Motor neuron (in vitro differentiated cells): ENCODE measurements at places on chromosomes 7 and 10.
A peak's percentile ranks its signal among the peaks of the same experiment; 100 is the strongest.

- no peak for ATAC-seq
Measured at GRCh38 chr7:38756521-38756920, 125.3 kb upstream of the AMPH start.

DNA sequence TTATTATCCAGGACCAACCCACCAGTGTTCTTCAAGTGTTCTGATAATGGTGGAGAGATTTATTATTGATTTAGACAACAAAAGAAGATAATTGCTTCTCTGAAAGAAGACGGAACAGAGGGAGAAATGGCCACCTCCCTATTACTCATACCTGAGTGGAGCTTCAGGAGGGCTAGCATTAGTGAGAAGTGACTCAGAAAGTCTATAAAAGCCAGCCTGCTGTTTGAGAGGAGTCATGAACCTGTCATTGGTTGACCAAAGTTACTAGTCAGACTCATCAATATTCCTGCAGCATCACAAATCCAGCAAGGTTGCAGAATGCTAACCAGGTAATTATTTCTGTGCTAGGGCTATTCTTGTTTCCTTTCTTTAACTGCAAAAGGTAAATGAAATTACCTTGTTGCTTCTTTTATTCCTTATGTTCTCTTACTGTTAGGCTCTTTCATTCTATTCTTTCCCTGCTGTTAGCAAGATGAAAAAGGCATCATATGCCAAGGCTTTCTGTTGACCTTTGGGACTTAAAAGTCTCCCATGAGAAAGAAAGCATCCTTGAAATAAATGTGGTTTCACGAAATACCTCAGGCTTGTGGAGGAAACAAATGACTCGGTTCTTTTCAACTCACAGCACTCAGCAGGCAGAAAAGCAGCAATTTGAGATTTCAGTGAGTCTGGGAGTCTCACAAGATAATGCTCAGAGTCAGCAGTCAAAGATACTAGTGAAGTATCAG lies 256.4 kb upstream of the PHYHIPL start:
- peak; percentile 75 for ATAC-seq

- ATAC-seq = no peak
Measured at GRCh38 chr7:95298091-95298490, 26.2 kb downstream of the PON1 start.

- no peak for ATAC-seq
Measured at GRCh38 chr10:24034571-24034970, 174.4 kb upstream of the KIAA1217 start.

DNA sequence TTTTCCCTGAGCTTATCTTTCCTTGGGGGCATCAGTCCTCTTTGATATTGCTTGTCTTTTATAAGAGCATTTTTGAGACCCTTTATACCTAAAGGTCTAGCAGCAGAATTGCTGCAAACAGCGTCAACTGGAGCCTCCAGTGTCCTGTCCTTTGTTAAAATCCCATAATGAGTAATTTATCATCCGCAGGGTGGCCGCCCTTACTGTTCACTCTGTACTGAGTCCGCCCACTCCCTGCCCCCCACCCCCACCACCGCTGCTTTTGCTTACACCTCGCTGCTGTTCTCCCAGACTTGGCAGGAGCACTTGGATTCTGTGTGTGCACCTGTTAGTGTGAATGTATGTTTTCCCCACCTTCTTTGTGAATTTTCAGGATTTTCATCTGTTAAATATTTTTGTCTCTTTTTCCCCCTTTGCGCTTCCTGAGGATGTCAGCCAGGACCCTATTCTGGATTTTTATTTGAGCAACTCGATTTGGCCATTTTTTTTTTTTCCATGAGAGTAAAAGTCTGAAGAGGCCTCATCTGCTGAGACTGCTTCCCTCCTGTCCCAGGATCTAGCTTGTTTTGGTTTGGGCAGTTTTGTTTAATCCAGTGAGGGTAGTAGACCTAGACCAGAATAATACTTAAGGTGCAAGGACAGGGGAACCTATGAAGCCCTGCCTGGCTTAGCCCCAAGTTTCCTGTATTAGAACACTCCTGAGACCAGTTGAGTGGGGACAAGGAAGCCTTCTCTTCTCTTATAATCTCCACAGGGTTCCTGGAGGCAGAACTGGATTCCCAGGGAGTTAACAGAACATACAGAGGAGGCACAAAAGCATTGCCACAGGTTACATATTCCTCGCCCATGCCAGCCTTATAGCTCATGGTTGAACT lies 8.2 kb downstream of the AGFG2 start:
- peak; percentile 51 for ATAC-seq

DNA sequence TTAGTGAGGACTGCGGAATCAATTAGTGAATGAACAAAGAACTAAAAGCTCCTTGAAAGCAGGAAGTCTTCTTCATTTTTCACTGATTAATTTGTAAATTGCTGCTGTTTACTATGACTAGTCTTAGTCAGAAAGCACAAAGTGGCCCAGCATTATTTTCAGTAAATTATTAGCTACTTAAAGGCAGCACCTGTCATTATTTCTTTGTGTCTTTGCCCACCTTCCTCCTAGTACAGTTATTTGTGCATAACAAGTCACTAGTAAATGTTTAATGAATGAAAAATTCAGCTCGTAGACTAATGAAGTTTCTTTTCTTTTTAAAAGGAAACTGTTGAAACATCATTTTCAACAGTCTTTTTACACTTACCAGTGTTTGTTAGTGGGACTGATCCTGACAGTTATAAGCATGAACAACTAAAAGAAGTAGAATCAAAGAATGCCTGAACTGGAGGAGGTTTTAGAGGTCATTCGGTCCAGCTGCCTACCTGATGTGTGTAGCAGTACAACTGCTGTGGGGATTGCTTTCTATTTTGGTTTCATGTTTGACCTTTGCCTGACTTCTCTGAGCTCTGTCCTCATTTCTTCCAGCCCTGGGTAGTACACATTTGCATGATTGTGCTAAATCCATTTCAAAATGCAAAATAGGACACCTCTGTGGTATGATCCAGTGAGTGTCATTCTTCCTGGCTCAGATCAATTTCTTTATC lies 140.0 kb upstream of the PHYHIPL start:
- no peak for ATAC-seq

DNA sequence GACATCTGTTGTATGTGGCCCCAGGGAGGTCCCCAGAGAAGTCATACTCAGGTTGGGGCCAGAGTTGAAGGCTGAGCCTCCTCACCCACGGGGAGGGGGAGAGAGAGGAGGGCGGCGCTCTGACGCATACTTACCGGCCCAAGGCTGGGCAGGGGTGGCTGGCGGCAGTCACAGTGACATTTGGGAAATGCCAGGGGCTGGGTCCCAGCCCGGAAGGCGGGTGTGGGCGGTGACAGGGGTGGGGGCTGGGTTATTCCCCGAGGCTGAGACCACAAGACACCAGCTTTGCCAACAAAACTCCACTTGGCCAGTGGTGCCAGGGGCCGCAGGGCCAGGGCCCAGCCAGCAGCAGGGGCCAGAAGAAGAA lies 41.1 kb downstream of the RASGEF1A start:
- no peak for ATAC-seq

DNA sequence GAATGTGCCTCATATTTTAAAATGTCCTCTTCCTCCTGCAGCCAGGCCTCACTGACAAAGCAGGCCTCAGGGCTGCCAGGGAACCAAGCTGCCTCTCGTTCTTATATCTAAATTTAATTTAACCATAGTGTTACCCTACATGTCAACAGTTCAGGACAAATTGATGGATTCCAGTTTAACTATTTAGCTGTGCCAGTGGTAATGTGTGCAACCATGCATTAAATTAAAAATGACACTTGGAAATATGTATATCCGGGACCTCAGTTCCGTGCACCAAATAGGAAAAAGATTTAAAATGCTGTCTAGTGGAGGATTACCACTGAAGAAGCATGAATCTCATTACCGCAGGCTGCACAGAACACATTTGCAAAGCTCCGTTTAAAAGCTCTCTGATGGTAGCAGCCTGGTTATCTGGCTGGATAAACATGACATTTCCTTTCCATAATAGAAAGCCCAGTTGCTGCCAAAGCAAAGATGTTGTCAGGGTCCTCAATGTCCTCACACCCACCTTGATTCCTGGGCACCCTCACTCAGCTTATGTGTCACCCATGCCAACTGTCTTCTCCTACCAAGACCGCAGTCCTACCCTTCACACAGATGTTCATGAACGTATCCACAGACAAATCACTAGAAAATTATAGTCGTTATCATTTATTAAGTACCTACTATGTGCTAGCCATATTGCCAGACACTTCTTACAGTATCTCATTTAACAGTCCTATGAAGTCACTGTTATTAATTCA lies 73.3 kb upstream of the FRMD4A start:
- peak; percentile 88 for ATAC-seq
